ENCODE measurements at places on chromosomes 5 and 9. TPM values are rescaled to one million over a fixed set of nuclear protein-coding genes. Genes with fewer than 3 reads are reported as not detected.

The C9orf50 gene
- total RNA-seq: 0.47 TPM

The SLC31A2 gene
- total RNA-seq: 6.7 TPM

The NTRK2 gene
- total RNA-seq: not detected

The ARL10 gene
- 6.7 TPM for total RNA-seq

The IL12B gene
- total RNA-seq: not detected

The HAVCR2 gene
- total RNA-seq: not detected

The BTNL3 gene
- total RNA-seq: not detected

The GZMA gene
- total RNA-seq: not detected

The PCDHGB6 gene
- 0.73 TPM for total RNA-seq

The LCP2 gene
- 9.4 TPM for total RNA-seq

The CD72 gene
- not detected for total RNA-seq

The CORO2A gene
- total RNA-seq: 0.84 TPM

The SH3RF2 gene
- total RNA-seq: 0.59 TPM

The PTGER4 gene
- total RNA-seq: 73.7 TPM

The PCDHAC1 gene
- total RNA-seq: not detected

The LCN10 gene
- not detected for total RNA-seq

The TAF11L5 gene
- total RNA-seq: not detected

The RMRP gene
- 1,920 TPM for total RNA-seq
